ENCODE measurements at places on chromosomes 1 and 21.

DNA sequence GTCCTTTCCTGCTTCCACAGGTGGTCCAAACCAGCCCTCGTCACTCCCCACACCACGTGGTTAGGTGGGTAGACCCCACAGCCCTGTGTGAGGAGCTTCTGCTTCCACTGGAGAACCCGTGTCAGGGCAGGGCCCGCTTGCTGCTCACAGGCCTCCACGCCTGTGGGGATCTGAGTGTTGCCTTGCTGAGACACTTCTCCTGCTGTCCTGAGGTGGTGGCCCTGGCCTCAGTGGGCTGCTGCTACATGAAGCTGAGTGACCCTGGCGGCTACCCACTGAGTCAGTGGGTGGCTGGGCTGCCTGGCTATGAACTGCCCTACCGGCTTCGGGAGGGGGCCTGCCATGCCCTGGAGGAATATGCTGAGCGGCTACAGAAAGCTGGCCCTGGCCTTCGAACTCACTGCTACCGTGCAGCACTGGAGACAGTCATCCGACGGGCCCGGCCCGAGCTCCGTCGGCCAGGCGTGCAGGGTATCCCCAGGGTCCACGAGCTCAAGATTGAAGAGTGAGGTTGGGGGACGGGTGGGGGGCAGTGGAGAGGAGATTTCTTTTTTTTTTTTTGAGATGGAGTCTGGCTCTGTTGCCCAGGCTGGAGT is 5.5 kb upstream of the ISG20L2 start:
- DNase-seq: no peak

DNA sequence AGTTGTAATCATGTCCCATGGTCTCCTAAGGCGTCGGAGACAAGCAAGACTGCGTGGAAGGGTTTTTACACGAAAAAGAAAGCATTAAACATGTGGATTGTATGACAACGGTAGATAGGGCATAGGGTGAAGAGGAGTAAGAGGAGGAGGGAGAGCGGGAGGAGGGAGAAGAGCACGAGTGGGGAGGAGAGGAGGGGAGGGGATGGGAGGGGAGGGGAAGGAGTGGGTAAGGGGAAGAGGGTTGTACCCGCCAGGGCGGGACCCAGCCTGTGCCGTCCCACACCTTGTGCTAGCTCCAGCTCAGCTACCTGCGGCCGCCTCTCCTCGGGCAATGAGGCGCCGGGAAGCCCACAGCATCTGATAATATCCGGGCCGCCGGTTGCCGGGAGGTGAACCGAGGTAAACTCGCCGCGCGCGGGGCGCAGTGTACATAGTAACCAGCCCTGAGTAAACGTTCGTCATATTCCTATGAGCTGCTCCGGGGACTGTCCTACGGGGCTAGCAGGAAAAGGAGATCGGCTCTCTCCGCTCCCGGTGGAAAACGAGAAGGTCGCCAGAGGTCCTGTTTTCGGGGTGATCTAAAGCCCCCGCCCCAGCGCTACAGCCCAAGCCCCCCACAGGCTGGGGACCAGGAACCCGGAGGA is 449 bp upstream of the RCAN3 start:
- DNase-seq: peak; percentile 80

- DNase-seq: peak; percentile 44
These were observed 5.1 kb downstream of the NLRP3 start for GRCh38 chr1:247421074-247421473.

DNA sequence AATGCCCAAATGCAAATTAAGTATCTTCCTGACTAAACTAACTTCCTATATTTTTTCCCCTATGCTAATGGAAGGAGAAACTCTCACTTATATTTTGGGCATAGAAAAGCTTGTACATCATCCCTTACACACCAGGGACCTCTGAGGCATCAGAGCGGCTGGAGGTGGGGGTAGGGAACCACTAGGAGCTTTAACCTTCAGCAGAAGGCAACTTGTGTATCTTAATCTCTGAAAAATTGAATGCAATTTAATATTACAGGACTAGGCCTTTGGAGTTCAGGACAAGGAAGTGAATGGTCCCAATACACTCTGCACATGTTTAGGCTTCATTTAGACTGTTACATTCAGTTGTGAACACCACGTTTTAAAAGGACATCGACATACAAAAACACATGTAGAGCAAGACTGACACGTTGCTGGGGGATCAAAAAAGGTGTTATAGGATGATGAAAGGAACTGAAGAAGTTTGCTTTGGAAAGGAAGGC is 85.9 kb downstream of the NAV1 start:
- DNase-seq: no peak

DNA sequence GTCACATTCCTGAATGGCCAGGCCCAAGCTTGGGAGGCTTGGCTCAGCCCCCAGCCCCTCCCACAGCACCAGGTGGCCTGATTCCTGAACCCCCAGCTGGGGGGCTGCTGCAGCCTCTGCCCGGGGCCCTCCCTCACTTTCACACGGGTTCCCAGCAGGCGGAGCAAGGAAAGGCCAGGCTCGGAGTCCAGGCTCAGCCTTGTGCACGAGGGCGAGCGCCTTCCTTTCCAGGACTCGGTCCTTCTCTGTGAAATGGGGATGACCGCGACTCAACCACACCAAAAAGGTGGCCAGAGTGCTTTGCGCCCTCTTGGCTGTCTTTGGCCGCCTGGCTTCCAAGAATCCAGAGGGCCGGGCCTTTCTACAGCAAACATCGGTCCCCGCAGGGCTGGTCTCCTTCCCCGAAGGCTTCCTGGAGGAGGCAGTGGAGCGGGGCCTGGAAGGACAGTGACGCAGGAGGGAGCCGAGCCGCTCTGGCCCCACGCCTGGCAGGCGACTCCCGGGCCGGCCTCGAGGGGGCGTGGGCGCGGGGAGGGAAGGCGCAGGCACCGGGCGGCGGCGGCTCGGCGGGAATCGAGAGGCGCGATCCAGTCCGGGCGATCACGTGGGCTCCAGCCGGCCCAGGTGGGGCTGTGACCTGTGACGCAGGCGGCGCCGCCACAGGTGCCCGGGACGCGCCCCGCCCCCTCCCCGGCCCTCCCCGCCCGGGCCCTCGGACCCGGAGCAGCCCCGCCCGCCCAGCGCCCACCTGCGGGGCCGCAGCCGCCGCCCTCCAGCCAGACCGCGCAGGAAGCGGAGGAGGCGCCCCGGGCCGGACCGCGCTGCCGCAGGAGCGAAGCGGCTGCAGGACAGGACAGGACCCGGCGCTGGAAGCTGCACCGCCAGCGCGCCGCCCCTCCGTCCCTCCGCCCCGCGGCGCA is at the start of gene ARHGEF16:
Gene ARHGEF16 (plus strand): TSS at position 775 of the 920 bp plus-strand sequence. CDS start 8,420 bp downstream, outside the sequence.
- peak; percentile 16 for DNase-seq

DNA sequence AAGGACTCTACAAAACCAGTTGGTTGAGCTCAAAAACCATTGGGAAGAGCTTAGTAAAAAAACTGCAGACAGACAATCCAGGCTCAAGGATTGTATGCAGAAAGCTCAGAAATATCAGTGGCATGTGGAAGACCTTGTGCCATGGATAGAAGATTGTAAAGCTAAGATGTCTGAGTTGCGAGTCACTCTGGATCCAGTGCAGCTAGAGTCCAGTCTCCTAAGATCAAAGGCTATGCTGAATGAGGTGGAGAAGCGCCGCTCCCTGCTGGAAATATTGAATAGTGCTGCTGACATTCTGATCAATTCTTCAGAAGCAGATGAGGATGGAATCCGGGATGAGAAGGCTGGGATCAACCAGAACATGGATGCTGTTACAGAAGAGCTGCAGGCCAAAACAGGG is 104.0 kb upstream of the BMP8A start:
- DNase-seq: no peak

- DNase-seq: peak; percentile 64
These were observed 135.7 kb upstream of the KRTAP19-8 start for GRCh38 chr21:31173881-31174555.

GRCh38 chr1:100456880-100457279 is 81.1 kb upstream of the GPR88 start:
- DNase-seq: no peak

GRCh38 chr1:215640429-215641148 is 73.5 kb downstream of the KCTD3 start:
- no peak for DNase-seq

DNA sequence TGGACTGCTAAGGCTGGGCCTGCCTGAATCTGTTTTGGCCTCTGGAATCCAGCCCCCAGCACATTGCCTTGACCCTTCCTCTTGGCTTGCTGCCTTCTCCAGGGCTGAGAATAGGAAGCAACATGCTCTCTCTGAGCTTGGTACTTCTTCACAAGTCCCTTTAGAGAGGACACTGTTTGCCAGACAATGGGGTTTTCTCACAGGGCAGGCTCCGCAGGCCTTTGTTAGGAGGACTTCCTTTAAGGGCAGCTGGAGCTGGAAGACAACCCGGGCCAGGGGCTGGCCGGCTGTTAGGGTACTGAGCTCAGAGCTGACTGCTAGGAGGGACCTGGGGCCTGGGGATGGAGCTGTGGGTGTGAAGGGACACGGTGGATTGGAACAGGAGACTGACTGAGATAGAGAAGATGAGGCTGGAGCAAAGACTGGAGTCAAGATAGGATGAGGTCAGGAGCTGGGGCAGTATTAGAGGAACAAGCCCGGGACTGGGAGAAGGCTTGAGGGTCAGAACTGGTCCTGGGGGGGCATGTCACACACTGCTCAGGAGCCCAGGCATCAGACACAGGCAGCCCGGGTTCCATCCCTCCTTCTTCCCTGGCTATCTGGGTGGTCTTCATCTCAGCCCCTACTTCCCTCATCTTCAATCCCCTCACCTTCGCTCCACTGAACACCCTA is 5.4 kb upstream of the ALPL start:
- no peak for DNase-seq

DNA sequence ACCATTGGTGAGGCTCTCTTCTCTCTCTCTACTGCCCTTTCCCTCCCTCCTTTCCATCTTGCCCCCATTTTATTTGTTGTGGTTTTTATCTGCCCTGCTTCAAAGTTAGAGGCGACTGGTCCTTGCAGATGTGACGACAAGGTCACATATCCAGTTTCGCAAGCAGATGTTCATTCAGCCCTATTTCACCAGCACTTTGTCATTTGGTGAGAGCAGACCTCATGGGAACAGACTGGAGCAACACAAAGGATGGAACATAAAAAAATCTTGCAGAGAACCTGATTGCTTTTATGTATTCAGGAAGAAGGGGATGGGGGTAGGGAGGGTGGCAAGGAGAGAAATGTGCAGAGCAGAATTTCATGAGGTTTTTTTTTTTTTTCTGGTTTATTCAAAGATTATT is 84.3 kb downstream of the ELAVL4 start:
- no peak for DNase-seq

GRCh38 chr21:34881421-34881820 is 167.7 kb downstream of the RUNX1 start:
- no peak for DNase-seq

DNA sequence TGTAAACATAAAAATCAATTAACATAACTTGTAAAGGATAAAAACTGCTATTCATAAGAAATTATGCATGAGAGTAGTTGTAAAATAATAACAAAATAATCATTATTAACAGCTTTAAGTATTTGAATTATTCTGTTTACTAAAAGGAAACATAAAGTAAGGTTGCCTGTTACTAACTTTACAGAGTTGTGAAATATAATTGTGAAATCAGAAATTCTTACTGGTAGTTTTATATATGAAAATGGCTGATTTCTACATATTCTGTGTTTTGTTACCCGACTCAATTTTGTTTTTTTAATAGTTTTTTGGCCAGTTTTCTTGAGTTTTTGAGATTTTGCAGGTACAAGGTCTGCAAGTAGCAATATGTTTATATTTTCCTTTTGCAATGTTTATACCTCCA is 27.8 kb downstream of the FNBP1L start:
- DNase-seq: no peak

GRCh38 chr1:43430831-43431230 is 22.9 kb downstream of the HYI start:
- DNase-seq: no peak

GRCh38 chr1:96598416-96599168 is 123.0 kb upstream of the PTBP2 start:
- no peak for DNase-seq

DNA sequence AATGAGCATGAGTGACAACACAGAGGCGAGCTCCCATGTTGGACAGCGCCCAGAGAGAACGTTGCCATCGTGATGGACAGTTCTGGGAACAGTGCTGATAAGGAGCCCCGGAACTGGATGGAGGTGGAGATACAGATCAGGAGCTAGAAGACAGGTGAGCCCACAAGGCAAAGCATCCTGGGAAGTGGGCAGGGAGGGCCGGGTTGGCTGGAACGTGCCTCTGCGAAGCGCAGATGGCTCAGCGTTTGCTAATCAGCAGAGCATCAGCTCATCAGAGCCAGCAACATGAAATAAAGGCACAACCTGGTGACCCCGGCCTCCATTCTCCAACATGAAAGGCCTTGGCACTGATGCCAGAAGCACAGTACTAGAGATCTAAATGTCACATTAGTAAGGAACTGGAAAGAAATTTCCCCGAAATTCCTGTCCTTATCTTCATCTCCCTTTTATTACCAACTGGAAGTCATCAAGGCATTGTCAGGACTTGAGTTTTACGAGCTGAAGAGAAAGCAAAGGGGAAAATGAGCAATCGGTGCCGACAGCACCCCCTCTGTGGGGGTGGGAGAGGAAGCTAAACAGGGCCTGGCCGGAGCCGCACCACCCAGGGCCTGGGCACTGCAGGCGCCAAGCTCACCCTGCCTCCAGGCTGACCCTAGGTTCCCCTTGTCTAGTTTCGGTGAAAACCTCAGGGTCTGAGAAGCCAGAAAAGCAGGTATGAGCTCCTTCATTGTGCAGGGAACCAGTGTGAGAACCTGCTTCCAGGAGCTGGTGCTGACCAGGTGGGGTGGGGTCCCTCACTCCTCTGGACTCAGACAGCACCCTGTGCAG is 19.9 kb downstream of the ABCA4 start:
- no peak for DNase-seq

GRCh38 chr1:164575356-164575886 is 16.4 kb downstream of the PBX1 start:
- DNase-seq: no peak

DNA sequence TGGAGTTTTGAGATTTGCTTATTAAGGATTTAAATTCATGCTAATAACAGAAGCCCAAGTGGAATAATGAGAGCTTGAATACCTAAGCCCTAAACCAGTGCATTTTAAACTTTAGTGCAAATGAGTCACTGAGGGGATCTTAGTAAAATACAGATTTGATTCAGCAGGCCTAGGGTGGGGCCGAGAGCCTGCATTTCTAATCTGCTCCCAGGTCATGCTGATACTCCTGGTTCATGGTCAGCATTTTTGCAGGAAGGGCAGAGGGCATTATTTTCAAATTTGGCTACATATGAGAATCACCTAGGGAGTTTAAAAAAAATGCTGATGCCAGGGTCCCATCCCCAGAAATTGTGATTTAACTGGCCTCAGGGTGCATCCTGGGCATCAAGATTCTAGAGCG is 39.3 kb downstream of the DNTTIP2 start:
- DNase-seq: no peak

GRCh38 chr1:228281631-228282328 is 73.9 kb downstream of the OBSCN start:
- DNase-seq: no peak
